ENCODE measurements at places on chromosomes 11 and 22.

GRCh38 chr22:45102896-45103420, 60.8 kb upstream of the NUP50 start:
- DNase-seq = no peak

- no peak for DNase-seq
Measured at GRCh38 chr11:131618201-131618600, 247.8 kb downstream of the NTM start.

- DNase-seq = no peak
Measured at GRCh38 chr22:45571089-45571488, 68.4 kb downstream of the FBLN1 start.

- DNase-seq = no peak
Measured at GRCh38 chr11:75872887-75873416, 57.9 kb downstream of the UVRAG start.

DNA sequence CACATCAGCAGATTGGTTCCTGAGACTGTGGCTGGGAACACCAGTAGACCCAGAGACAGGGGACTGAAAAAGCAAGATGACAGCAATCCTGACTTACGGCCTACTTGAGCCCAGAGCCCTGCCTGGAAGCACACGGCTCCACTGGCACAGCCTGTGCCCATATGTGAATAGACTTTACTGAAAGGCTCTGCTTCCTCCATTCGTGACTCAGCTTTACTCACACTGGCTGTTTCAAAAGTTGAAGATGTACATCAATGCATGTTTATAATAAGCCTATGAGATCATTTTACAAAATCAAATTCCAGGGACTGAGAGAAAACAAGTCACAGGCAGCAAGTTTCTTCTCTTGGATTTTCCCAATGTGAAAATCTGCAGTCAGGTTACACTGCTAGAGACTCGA, 134.6 kb upstream of the TEAD1 start:
- DNase-seq = no peak

Data from NCI-H510A (cell line).